ENCODE measurements at places on chromosomes 11 and 22. TPM values are rescaled to one million over a fixed set of nuclear protein-coding genes. Genes with fewer than 3 reads are reported as not detected.

DNA sequence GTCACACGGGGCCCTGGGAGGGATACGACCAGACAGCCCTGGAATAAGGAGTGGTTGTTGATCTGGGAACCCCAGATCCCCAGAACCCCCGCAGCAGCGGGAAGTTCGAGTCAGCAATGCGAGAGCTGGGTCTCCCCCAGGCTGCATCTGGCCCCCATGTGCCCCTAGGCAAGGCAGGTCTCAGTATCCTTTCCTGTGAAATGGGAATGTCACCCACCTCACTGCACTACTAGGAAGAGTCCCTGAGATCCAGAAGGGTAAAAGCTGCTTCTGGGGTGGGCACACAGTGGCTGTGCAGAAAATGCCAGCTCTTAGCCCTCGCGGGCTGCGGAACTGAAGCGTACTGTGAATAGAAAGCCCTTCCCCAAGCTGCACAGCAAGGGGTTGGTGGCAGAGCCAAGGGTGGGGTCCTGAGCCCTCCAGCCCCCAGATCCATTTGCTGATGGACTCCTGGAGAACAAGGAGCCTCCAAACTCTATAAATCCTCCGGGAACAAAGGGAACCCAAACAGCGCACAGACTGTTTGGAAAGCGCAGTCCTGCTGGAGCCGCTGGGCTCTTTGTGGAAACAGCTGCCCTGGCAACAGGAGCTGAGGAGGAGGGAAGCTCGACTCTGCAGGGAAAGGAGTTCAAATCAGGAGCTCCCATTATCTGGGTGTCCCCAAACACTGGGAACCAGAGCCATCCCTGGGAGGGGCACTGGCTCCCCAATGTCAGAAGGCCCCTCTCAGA is 68.2 kb upstream of the SHISAL1 start:
- DNase-seq = no peak

GRCh38 chr11:91926965-91927364 is 297.7 kb upstream of the FAT3 start:
- DNase-seq = peak; percentile 61

DNA sequence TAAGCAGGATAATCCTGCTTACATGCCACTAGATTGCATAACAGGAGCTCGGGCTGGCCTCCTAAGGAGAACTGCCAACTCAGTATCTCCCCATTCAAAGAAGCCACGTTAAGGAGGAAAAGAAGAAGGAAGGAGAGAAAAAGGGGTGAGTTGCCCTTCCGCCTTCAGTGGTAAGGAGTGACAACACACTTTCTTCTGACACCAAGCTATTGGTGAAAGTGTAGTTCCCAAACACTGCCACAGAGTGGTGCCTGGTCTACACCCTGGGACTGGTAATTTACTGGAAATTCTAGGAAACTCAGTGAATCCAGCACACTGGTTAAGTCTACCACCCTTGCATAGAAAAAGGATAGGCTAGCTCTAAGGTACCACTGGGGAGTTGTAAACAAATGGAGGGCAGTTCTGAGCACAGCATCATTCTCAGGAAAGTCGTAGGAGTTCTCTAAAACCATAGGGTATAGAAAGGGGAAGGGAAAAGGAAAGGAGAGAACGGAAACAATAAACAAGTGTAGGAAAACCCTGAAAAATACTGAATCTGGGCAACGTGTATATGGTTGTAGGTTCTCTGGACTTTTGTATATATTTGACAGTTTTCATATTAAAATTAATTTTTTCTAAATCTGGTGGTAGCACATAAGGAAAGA is 58.2 kb downstream of the RRAS2 start:
- peak; percentile 32 for DNase-seq

DNA sequence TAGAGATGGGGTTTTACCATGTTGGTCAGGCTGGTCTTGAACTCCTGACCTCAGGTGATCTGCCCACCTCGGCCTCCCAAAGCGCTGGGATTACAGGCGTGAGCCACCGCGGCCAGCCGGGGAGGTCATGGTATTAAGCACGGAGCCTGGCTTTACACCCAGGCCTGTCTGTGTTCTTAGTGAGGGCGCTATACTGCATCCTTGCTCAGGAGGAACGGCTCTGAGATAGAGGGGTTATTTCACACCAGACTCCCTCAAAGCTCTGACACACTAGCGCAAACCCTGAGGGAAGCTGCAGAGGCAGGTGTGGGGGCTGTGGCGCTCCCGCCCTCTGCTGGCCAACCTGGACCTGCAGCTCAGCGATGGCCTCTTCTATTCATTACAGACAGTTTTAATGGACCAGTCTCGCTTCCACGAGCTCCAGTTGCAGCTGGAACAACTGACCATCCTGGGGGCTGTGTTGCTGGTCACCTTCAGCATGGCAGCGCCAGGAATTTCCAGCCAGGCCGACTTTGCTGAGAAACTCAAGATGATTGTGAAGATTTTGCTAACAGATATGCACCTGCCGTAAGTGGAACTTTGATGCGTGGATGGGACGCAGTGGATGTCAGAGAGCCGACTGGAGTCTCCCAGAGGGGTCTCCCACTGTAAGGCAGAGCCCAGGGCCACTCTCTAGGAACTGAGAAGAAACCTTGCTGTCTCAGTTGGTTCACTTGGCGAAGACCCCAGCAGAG is 26.2 kb downstream of the TCP11L1 start:
- peak; percentile 49 for DNase-seq

GRCh38 chr22:37739611-37740049 is 42.8 kb downstream of the TRIOBP start:
- DNase-seq = peak; percentile 44

DNA sequence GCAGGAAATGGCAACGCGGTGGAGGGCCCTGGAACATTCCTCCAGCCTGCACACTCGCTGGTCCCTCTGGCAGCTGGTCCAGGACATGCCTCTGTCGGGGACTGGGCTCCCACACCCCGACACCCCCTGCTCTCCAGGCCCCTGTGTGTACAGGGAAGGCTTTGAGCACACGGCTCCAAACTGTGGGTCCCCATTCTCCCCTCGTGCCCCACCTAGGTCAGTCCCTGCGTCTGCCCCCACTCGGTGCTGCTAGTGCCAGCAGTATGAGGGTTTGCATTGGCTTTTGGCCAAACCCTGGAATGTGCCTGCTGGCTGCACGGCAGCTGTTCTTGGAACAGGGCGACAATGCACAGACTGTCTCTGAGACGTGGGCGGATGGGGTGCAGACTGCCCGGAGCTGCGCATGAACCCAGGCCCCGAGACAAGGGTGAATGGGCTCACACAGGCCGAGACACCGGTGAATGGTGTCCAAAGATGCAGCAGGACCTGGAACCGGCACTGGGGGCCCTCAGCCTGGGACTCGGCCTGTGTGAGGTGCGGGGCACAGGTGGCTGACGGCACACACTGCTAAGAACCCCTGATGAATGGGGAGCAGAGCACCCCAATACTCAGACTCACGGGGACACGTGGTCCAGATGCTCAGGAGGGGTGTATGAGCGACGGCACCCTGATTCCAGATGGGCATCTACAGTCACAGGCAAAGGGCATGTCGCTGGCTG is 7.5 kb upstream of the SYT8 start:
- DNase-seq = peak; percentile 71

GRCh38 chr22:39845529-39845928 is 48.0 kb downstream of the ENTHD1 start:
- no peak for DNase-seq

GRCh38 chr22:18010266-18010665 is 14.1 kb downstream of the MICAL3 start:
- no peak for DNase-seq

DNA sequence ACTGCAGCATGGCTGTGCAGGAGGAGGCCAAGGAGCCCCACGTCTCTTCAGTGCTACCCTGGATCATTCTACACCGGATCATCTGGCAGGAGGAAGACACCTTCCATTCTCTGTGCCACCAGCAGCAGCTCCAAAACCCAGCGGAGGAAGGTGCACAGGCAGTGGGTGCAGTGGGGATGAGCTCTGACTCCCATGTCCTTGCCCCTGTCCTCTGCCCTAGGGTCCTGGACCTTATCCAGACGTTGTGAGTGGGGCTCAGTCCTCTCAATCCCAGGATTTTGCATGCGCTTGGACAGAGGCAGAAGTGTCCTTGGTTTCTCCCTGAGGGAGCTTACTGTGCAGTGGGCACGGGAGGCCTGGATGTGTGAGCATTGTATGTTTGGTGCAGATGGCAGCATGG is 61.3 kb downstream of the CABIN1 start:
- no peak for DNase-seq

- DNase-seq = no peak
Observed at GRCh38 chr22:50304528-50305392, 2.7 kb downstream of the PLXNB2 start.

GRCh38 chr11:58900479-58901420 is 38.5 kb upstream of the GLYATL1 start:
- peak; percentile 84 for DNase-seq

DNA sequence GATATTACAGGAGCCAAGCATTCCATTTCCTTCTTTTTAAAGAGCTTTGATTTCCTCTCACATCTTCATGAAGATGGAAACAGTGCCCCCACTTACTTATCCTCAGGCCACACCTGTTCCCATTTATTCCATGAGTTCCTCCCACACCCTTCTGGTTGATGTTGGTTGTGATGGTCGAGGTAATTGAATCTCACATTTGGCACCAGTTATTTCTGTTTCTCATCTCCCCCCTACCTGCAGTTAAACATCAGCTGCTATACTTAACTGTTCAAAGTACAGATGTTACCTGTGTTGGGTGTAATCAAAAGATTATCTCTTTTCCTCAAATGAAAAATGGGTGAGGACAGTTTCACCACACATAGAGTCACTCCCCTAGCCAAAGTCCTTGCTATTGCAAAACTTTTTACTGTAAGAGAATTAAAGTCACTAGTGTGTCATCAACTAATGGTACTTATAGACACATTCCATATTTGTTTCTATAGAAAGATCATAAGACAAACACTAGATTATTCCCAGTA is 1.9 kb downstream of the TMEM45B start:
- no peak for DNase-seq

DNA sequence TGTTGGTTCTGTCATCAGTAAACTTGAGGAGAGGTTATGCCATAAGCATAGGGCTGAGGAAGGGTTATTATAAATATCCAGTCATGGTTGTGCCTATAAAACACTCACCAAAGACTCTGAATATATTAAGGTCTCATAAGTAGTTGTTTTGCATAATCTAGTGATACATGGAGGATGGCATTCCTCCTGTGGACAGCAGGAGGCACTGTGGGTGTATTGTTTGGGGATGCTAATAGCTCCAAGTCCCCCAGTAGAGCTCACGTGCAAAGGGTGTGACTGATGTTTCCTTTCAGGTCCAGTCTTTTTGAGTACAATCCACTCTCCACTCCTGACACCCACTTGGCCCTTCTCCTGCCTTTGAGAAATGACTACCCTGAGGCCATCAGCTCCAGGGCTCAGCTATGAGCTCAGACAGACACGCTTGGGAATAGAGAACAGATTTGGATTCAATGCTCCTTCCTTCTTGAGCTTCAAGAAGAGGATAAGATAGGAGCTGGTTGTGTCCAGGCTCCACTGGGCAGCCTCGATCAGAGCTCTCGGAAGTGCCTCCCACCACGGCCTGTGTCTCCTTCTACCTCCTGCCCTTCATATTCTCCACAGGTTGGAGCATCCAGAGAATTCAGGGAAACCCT is 85.2 kb upstream of the IGLL5 start:
- DNase-seq = no peak

- no peak for DNase-seq
Observed at GRCh38 chr22:33873186-33873585, 47.1 kb downstream of the LARGE1 start.

The TRPC6 gene
- polyA plus RNA-seq = 13.8 TPM

The OR52A1 gene
- polyA plus RNA-seq = not detected

The SYT7 gene
- polyA plus RNA-seq = 2.6 TPM
